Astrocyte (in vitro differentiated cells and primary cell): ENCODE measurements at places on chromosomes 5 and 9.

- no peak for DNase-seq
Observed at GRCh38 chr5:2251751-2252150, 369.0 kb upstream of the IRX4 start.

DNA sequence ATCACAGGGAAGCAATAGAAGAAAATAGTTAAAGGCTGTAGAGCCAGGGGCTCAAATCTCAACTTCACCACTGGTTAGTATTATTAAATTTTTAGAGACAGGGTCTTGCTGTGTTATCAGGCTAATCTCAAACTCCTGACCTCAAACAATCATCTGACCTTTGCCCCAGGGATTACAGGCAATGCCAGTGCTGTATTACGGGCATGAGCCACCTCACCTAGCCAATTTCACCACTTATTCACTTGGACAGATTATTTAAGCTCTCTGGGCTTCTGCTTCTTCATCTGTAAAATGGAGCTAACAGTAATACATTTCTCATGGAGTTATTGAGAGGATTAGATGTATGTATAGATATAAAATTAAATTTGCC, 155.9 kb upstream of the KLF4 start:
- no peak for DNase-seq

- DNase-seq, result no peak
Observed at GRCh38 chr9:212297-212696, 2.4 kb upstream of the DOCK8 start.

GRCh38 chr9:68505681-68506409, 34.8 kb downstream of the TMEM252 start:
- no peak for DNase-seq

GRCh38 chr5:151534350-151534749, 56.8 kb downstream of the FAT2 start:
- no peak for DNase-seq

- no peak for DNase-seq
Observed at GRCh38 chr9:131008086-131008485, 888 bp upstream of the LAMC3 start.

- peak; percentile 20 for DNase-seq
Observed at GRCh38 chr9:99973455-99973854, 67.0 kb downstream of the STX17 start.

- DNase-seq, result peak; percentile 76
Observed at GRCh38 chr5:96336351-96336985, 96.6 kb downstream of the PCSK1 start.

DNA sequence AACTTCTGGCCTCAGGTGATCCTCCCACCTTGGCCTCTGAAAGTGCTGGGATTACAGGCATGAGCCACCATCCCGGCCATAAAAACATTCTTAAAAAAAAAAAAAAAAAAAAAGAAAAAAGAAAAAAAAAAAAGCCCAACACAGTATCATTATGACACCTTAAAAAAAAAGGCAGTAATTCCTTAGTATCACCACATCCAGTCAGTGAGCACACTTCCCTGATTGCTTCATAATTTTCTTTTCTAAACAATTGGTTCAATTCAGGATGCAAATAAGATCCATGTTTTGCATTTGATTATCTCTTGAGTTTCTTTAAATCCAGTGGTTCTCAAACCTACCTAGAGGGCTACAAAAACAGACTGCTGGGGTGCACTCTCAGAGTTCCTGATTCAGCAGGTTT, 182.5 kb downstream of the CDK5RAP2 start:
- no peak for DNase-seq

DNA sequence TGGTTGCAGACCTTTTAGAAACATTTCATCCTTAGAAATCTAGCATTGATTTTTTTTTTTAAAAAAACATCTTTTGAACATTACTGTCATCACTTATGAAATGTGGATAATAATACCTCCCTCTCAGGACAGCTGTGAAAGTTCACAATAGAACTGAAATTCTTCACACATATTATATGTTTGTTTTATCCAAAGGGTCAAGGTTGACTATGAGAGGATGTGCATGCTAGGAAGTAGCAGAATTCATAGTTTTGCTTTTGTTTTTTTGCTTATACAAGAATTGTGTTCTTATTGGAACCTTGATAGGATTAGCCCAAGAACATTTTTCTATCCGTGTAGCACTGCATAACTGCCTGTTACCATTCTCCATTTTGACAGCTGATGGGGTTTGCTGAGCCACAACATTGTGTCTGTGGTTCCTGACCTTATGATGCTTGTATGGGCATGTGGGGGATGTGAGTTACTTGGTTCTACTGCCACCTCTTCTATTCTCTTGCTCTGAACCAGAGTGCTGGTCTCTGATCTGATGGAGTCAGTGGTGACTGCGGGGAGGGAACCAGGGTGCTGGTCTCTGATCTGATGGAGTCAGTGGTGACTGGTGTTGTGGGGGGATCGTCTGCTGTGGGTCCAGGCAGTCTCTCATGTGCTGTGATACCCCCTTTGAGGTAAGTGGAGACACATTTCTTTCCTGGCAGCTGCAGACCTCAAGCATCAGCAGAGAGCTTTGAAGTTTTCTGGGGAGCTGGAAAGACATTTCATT, 27.1 kb upstream of the ACTBL2 start:
- DNase-seq, result no peak

DNA sequence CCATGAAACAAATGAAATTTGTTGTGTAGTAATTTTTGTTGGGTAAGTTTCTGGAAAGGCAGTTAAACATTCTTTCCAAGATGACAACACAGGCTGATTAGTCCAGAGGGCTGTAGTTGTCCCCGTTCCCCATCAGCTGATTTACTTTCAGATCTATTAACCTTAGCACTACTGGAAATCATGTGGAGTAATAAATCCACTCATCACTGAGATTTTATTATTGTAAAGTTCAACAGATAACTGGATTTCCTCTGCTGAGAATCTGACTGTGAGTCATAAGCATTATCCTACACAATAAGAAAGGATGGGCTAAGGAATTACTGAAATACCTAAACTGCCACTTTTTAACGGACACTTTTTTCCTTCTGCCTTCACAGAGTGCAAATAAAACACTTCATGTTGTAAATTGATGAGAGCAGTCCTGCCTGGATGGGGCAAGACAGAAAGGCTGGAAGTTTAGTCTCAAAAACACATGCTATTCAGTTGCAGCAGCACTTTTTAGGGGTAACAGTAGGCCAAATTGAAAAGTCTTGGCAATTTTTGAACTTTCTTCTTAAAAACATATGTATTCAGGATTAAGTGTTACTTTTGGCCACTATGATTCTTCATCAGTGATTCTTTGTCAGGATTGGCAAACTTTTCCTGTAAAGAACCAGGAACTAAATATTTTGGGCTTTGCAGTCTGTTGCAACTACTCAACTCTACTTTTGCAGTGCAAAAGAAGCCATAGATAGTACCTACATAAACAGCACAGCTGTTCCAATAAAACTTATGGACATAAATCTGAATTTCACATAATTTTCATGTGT, 7.0 kb downstream of the STOM start:
- DNase-seq, result peak; percentile 56

- DNase-seq, result no peak
Observed at GRCh38 chr9:116493183-116493860, 193.8 kb upstream of the TRIM32 start.

DNA sequence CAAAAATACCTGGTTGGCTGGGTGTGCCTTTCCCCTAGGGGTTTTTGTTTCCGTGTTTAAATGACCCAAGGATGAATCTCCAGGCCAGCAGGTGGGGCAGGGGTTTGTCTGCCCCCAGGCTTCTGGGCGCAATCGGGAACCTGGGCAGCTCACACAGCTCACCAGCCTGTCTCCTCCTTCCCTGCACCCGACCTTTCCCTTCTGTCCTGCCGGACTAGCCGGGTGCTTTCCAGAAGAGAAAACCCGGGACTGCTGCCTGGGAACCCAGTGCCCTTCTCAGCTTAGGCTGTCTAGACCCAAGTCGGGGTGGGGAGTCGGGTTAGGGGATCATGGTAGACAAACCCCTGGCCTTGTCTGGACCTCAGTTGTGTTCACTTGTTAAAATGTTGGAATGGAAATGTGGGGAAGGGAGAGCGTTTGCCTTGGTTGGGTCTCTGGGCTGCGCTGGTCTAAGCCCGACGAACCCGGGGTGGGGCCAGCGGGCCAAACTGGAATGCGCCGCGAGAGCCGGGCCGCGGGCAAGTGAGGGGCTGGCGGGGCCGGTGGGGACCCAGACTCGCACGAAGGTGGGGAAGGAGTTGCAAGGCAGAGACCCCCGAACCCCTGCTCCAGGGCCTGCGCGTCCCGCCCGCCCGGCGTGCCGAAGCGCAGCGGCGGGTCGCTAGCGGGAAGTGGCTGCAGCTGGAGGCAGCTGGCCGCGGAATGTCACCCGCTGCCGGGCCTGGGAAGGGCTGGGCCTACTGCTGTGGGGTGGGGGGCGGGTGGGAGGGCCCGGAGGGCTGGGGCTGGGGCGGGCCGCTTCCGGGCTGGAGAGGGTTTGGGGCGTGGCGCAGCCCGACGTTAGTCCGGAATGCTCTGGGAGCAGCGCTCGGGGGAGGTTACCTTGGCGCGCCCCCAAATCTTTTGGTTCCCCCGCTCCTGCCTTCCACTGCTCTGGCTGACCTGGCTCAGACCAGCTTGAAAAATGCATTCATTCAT, 84.6 kb downstream of the DAB2IP start:
- DNase-seq, result no peak

DNA sequence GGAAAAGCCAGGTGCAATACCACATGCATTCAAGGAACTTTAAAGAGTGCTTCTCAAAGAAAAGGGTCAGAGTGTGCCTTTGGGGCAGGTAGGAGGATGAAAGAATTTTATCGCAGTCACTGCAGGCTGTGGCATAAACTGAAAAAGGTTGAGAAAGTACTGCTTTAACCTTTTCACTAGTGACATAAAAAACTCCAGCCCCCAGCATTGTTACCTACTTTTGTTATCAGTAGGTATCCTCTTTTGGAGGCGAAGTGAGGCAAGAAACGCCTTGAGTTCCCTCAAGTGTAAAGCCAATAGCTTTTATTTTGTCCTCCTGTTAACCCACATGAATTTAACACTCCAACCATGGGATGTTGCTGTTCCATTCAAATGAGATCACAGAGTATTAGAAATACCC, 64.7 kb upstream of the CHD1 start:
- DNase-seq, result no peak
